Frontal cortex (tissue), 4 donors: ENCODE measurements at places on chromosomes 13 and 19. TPM values are rescaled to one million over a fixed set of nuclear protein-coding genes. Genes with fewer than 3 reads are reported as not detected.

The ZNF180 gene
- total RNA-seq: 19.2 TPM

The FFAR1 gene
- total RNA-seq: not detected

The KLK11 gene
- not detected for total RNA-seq

The LRRC63 gene
- total RNA-seq: 2.0 TPM

The SERPINE3 gene
- 0.41 TPM for total RNA-seq

The PRTN3 gene
- total RNA-seq: 1.2 TPM

The WIZ gene
- total RNA-seq: 10.6 TPM

The EFNA2 gene
- 13.0 TPM for total RNA-seq

The NTN5 gene
- not detected for total RNA-seq

The PKN1 gene
- 99.5 TPM for total RNA-seq

The CYP2S1 gene
- 0.41 TPM for total RNA-seq

DNA sequence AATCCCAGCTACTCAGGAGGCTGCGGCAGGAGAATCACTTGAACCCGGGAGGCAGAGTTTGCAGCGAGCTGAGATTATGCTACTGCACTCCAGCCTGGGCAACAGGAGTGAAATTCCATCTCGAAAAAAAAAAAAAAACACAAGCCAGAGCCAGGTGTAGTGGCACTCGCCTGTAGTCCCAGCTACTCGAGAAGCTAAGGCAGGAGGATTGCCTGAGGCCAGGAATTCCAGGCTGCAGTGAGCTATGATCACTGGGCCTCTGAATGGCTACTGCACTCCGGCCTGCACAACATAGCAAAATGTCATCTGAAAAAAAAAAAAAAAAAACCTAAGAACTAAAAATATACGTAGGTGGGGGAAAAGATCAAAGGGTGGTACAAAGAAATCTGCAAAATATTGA lies 19.4 kb downstream of the EPS15L1 start:
- DNase-seq: no peak

DNA sequence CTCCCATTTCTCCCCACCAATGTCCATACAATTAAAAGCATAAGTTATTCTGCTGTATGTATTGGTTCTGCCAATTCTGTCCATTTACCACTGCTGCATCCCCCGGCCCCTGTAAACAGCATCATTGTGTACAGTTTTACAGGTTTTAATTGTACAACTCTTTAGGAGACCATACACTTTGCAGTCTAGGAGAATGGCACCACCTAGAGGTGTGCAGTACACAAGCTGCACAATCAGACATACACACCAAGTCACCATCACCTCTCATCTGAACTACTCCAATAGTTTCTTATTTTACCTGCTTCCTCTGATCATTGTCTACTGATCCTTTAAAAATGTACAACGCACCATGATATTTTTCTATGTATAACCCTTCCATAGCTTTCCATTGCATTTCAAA lies 855.9 kb upstream of the KLHL1 start:
- DNase-seq: no peak

GRCh38 chr19:11090997-11091702 lies 1.9 kb downstream of the LDLR start:
- DNase-seq: no peak

DNA sequence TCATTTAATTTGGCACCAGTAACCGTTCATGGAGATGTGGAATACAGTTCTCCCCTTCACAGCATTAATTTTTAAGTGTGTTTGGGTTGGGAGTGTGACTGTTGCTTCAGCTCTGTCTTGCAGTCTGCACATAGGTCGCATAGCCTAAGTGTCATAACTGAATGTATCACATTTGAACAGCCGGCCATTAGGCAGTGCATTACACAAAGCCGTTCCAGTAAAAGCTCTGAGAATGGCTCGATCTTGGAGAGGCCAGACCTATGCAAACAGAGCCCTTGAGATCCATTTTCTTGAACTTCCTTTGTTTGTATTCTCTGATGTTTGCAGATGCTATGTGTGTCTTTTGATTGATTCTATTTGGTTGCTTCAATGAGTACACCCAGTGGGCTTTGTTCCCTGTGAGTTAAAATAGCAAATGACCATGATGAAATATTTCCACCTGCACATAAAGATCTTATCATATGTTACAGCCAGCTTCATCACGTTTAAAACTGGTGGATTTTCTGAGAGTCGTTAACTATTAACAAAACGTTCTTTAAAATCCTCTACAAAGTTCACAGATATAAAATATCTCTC lies 1104.9 kb upstream of the SLC10A2 start:
- DNase-seq: no peak

- no peak for DNase-seq
Measured at GRCh38 chr19:28453420-28453819, 759.5 kb downstream of the UQCRFS1 start.

DNA sequence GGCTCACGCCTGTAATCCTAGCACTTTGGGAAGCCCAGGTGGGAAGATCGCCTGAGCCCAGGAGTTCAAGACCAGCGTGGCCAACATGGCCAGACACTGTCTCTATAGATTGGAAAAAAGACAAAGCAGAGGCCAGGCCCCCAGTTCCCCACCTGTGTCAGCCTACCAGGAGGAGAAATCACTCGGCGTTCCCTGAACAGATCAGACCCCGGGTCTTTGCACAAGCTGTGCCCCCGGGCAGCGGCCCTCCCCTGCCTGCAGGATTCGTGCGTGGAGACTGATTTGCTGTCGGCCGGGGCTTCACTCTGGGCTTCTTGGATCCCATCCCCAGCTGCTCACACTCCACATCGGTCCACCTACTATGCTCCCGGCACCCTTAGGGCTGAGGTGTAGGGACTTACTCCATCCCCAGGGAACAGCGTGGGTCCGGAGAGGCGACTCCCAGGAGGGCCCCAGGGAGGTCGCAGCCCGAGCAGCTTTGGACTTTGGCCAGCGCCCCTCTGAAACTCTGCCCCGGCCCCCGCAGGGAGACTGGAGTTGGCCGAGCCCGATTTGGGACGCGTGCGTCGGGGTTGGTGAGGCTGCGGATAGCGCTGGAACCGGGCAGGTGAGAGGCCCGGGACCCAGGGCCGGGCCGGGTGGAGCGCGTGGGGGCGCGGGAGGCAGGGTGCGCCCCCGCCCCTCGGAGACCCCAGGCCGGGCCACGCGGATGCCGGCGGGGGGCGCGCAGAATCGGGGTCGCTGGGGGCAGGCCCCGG lies 515 bp upstream of the EFNA2 start:
- DNase-seq: no peak

DNA sequence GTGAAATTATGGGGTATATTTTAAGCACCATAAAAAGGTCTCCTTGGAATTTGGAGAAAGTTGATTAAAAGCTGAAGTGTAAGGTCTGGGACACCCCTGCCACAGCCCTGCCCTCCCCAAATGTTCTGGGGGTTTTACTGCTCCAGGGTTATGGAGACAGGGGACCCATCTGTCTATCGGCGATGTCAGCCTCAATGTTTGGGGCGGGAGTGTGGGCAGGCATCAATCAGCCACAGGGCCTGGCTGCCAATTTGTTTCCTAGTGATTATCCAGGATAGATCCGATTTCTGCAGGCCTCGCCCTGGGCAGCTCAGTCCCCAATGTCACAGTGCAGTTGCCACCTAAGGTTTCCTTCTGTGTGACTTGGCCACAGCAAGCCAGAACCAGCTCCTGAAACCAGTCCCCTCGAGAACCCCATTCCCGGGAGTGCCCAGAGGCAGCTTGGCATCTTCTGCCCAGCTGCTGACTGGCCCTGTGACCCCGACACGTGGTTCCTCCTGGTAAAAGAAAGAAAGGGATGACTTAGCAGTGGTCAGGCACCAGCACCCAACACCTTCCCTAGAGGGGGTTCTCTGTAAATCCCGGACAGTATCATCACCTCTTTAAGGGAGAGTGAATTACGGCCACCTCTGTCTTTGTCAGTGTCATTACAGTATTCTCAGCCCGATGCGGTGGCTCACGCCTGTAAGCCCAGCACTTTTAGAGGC lies 41.6 kb downstream of the MYO9B start:
- DNase-seq: no peak

DNA sequence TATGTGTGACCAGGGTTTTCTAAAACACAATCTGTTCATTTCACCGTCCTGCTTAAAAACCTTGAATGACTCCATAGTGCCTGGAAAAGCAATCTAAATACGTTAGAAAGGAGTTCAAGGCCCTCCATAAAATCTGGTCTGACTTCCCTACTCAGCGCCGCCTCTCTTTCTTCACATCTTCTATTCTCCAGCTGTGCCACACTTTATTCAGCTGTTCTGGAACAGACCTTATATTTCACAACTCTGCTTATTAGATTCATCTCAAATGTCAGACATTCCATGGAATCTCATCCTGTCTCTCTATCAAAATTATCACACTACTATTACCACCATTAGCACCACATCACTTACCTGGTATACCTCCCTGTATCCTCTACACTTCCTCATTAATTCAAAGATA lies 19.8 kb upstream of the SPART start:
- no peak for DNase-seq

- no peak for DNase-seq
Measured at GRCh38 chr13:103436057-103436654, 369.9 kb upstream of the SLC10A2 start.

DNA sequence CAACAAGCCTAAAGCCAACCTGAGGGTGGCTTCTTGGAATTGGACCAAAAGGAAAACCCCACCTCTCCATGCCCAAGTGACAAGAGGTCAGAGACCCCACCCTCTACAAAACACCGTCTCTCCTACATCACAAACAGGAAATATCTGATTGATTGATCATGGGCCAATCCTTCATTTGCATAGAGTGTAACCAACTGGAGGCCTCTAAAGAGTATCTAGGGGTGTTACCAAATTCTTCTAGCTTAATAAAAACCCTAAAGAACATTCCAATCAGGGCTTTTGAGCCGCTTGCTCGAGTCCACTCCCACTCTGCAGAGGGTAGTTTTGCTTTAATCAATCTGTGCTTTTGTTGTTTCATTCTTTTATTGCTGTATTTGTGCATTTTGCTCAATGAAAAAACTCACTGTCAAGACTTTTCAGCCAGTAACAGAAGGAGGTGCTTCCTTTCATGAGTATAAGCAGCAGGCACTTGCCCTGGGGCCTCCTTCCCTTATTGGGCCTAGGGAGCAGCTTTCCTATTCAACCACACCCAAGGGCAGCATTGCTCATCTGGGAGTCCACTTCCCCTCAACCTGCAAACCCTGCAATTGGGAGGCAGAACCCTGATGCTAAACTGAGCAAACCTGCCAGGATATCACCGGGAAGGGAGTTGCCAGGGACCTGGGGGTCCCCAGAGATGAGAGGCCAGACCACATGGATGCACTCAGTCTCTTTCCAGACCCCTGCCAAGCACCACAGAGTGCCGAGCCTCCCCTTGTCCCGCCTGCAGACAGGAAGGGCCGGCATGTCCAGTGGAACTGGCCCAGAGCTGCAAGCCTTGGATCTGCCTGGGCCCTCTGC lies 154.3 kb upstream of the VSTM2B start:
- DNase-seq: no peak

- no peak for DNase-seq
Measured at GRCh38 chr13:98822225-98822606, 69.7 kb upstream of the SLC15A1 start.

- no peak for DNase-seq
Measured at GRCh38 chr13:29835280-29836061, 14.9 kb downstream of the UBL3 start.

DNA sequence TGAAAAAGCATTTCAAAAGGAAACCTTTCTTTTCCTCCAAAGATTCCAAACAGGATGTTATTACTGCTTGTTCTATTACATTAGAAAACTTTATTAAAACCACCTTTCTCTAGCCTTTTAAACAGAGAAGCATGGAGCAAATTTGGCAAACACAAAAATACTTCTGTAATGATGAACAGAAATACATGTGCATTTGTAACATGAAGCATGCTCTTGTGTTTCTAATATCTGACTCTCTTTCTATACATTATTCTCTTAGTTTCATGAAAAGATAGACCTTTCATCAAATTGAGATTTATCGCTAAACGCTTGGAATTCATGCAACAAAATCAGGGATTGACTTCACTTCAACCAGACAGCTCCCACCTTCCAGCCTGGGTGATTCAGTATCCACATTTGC lies 152.8 kb upstream of the IRS2 start:
- no peak for DNase-seq

- no peak for DNase-seq
Measured at GRCh38 chr19:45878043-45878794, 7.7 kb downstream of the IRF2BP1 start.

- no peak for DNase-seq
Measured at GRCh38 chr19:13079542-13079986, 23.1 kb downstream of the LYL1 start.

DNA sequence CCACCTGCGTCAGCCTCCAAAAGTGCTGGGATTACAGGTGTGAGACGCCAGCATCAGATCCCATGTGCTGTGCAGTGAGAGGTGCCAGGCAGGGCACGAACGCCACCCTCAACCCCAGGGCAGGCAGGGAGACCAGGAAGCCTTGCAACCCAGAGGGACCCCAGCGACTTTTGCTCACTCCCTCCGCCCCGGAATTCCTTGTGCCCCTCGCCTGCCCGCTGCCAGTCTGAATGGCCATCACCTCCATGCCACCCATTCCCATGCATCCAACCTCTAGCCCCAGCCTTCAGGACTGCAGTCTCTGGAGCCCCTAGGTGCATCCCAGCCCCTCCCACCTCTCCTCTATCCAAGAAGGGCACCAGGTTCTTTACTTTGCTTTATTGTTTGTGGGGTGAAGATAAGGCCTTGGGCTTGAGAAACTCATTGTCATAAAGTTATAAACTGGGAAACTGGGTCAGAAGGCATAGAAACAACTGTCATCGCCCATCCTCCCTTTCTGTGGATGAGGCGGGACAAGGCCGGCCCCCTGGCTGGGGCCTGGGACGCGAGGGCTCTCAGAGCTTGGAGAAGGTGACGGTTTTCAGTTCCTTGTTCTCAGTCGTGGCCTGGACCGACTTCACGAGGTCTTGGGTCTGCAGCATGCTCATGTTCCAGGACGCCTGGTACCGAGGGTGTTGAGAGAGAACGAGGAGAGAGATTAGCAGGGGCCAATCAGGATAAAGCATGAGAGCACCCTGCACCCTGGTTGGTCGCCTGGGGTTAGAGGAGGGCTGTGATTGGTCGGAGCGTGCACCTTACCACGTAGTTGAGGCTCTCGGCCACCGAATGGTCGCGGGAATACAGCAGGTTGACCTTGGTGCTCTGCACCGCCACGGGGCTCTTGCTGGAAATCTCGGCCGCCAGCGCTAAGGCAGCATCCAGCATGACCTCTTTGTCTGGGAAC lies 2.6 kb upstream of the LGALS4 start:
- no peak for DNase-seq

- DNase-seq: no peak
Measured at GRCh38 chr19:45104658-45105349, 11.8 kb downstream of the PPP1R37 start.

DNA sequence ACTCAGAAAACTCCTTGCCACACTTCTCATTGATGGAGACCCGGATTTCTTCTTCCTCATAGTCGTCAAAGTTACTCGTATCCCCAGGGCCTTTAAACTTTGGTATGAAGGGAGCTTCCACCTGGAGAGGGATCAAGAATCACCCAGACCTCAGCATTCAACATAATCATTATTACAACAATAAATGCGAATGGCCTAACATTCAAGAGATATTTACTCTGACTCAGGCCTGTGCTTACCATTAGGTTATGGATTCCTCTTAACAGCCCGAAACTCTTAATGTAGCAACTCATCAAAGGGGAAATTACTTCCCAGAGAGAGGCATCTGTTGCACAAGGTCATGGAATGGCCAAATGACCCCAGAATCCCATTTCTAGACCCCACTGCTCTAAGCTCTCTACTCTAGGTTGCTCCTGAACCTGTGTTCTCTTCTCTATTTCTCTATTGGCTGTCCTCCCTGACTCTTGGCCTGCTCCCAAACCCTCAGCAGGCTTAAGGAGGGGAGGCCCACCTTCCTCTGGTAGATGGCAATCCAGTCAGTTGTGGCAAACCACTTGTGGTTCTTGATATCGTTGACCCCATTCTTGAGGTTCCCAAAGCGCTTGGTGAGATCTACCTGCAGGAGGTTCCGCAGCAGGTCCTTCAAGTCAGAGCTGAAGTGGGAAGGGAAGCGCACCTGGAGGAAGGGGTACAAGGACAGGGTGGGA lies 2.7 kb upstream of the SAMD1 start:
- no peak for DNase-seq
